ENCODE measurements at places on chromosomes 2 and 18.

GRCh38 chr2:18901242-18901641, 311.9 kb upstream of the NT5C1B start:
- no peak for DNase-seq

- no peak for DNase-seq
These were observed 72.6 kb downstream of the EPAS1 start for GRCh38 chr2:46369783-46370182.

DNA sequence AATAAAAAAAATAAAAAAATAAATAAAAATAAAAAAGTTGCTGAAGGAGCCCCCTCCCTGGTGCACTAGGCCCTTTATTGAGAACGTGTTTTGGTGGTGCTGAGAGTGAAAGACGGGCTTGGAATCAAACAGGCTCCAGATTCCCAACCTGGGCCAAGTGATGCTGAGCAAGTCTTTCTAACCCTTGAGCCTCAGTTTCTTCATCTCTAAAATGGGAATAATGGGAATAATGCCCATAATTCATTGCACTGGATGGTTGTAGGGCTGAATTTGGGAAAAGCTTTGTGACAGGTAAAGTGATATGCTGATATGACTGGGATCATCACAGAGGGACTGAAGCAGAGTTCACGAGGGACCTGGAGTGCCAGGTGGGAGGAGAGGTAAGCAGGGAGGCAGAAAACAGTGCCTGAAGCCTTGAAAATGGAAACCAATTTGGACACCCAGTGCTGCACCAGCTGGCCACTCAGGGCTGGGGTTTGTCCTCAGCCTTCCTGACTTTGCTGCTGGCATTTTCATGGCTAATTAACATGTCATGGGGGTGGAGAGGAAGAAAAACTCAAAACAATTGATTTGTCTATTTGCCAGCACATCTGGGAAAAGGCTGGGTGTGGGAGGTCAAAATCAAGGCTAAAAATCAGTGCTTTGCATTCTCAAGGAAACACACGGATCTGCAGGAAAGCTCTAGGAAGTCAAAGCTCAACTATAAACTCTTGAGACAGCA, 241.3 kb downstream of the LOXHD1 start:
- no peak for DNase-seq

DNA sequence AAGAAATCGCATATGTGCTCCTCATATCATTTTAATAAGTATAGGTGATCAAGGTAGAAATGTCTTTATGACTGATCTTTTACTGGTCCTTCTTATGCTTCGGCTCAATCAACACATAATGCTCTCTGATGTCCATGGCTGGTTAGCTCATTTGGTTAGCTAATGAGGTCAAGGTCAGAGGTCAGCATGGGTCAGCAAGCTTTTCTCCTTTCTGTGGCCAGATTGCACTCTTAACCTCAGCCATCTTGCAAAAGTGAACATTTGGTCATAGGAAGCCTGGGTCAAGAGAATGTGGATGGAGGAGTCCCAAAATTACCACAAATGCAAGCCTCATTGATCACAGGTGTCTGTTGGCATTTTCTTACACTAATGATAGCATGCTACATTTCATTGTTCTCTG, 35.4 kb upstream of the DARS1 start:
- no peak for DNase-seq

GRCh38 chr2:122635686-122636085, 880.2 kb downstream of the TSN start:
- DNase-seq: no peak
